ENCODE measurements at places on chromosomes 12 and 14.

DNA sequence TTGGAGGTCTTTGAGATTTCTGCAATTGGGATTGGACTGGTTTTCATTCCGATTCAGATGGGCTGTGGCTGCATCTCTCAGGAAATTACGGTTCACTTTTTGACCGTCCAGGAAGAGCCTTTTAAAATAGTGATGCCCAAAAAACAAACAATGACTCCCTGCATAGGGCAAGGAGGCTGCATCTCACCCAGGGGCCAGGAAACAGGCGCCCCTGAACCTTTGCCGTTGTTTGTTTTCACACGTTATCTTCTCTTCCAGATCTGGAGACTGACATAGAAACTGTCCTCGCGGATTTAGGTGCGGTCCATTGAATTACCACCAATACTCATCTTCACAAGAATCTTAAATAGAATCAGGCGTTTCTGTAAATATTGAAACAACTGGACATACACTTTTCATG lies 66.0 kb downstream of the FLRT2 start:
- no peak for DNase-seq

- DNase-seq: no peak
These were observed 1.6 kb downstream of the IPO4 start for GRCh38 chr14:24186831-24187538.

DNA sequence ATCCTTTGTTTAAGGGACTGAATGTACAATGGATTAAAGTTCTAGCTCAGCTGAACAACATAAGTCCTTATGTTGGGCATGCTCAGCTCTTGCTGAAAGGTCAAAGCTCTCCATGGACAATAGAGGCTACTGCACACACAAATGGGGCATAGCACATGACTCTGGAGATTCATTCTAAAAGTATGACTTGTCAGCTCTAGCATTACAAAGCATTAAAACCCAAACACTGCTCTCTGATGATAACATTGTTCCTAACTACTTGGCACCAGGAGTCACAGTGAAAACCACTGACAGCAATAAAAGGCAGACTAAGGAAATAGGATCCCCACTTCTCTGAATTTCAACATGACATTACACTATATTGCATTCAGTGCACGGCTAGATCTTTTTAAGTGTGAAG lies 21.9 kb upstream of the FSCB start:
- DNase-seq: no peak

GRCh38 chr12:26276709-26277108 lies 81.3 kb downstream of the SSPN start:
- no peak for DNase-seq

- DNase-seq: no peak
These were observed 61.1 kb upstream of the PTPRB start for GRCh38 chr12:70698345-70698744.

DNA sequence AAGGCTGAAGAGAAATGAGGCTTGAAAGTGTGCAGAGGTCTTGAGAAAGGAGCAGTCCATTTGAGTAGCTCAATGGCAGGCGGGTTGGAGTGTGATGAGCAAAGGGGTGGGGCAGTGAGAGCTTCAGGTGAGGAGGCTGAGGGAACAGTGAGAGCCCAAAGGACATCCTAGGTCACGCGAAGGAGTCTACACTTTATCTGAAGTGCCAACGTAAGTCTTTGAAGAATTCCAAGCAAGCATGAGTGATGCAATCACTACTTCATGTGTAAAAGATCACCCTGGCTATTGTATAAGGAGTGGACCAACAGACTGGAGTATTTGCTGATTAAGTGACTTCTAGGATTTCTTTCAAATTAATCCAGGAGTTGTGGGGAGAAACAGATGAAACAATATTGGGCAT lies 159.9 kb upstream of the HIF1A start:
- DNase-seq: no peak

DNA sequence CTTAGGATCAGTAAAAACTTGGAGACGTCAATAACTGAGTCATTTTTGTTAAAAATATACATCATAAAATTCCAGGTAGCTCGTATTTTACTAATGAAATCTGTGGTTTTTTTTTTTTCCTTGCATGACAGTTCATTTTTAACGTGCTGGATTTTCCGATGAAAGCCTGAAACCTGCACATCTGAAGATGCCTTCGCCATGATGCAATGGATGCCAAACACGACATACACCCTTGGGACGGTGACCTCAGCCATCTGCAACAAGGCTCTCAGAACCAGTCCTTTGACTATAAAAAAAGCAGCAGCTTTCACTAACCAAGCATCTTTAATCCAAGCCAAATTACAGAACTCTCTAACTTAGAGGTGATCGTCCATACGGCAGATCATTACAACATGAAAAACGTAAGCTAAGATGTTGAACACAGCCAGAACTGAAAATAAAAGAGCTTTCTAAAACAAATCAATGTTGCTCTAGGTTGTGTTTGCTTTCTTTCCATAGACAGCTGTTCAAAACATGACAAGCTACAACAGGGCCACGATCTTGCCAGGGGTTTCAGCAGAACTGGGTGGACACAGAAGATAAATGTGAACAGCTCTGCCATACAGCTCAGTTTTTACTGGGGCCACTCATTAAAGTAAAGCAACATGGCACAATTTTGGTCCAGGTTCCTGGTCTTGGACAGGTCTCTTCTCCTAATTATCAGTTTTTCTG lies 7.8 kb downstream of the NIN start:
- DNase-seq: no peak

GRCh38 chr12:110636516-110636915 lies 22.6 kb downstream of the TCTN1 start:
- no peak for DNase-seq

DNA sequence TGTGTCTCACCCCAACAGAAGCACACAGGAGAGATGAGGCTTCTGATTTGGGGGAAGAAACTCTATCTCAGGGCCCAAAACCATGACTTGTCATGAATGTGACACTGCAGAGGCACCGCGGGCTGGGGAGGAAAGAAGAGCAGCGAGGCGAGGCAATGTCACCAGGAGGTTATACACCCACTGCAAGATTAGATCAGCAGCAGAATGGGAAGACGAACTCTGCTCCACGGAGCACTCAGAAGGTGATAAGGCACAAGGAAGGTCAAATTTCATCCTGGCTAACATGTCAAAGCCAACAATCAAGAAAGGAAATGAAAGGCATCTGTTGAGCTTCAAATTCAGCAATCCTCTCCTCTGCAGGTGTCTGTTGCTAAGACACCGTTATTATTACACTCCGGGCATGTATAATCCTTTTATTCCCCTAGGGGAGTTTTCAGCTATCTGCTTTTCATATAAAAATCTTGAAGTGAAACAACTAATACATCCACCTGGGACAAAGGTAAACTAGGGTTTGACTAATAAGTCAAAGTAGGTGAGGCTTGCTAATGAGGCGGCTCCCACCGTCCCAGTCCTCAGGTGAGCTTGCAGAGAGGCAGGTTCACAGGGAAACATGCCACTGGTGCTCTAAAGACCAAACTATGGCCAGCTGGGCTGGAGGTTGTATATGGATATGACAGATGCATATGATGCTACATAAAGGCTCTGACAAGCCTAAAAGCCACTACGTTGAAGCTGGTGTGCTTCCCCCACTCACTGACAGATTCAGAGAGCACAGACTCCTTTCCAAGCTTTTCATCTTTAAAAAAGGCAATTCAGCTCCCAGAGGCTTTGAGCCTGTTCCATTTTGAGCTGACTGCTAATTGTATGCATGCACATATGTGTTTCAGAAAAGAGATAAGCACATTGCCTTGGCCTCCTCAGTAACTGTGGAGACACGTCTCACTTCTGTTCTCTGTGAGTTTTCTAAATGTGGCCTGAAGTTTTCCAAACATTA lies 221.2 kb downstream of the NELL2 start:
- DNase-seq: no peak

GRCh38 chr14:53541411-53541810 lies 388.3 kb upstream of the DDHD1 start:
- DNase-seq: no peak

- no peak for DNase-seq
These were observed 237.2 kb downstream of the FBXL14 start for GRCh38 chr12:1357171-1357570.

DNA sequence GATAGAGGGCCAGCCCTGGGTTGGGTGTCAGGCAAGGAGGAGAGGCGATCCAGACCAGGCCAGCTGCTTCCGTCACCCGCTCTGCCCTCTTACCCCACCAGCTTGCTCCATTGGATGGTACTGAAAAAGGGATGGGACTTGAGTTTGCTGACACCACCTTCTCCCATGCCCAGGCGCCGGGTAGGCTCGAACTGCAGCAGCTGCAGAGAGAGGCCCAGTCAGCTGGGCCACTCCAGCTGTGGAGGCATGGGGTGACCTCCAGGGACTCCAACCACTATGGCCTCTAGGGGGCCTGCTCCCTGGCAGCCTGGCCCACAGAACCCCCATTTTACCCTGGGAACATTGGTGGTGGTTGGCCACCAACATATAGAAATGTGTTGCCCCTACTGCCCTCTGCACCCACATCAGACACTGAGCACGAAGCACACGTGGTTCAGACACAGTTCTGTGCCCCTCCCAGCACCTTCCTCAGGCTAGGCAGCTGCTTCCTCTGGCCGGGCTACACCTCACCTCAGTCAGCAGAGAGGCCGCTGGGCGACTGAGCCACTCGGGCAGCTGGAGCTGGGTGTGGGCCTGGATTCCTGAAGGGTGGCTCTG lies 16.0 kb downstream of the RPS6KL1 start:
- no peak for DNase-seq

DNA sequence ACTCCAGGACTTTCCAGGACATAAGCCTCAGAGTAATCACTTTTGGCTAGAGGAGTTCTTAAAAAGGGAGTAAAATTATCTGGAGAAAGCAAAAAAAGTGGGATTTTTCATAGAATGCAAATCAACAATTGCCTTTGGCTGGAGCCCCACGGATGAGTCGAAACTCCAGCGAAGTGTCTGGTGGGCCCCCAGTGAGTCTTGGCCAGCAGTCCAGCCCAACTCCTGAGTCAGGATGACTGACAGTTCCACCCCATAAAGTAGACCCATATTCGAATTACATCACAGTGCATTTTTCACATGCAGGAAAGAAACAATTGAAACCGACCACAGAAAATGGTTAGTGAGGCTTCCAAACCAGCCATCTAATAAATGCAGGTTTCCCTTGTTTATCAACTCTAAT lies 265.7 kb downstream of the BCL11B start:
- no peak for DNase-seq

- DNase-seq: no peak
These were observed 133.5 kb downstream of the KCNK10 start for GRCh38 chr14:88189417-88190191.

GRCh38 chr12:102957339-102958050 lies at the start of gene ASCL1:
Gene ASCL1, plus strand, starts transcription at chr12:102957674. Its CDS starts 571 bp downstream, at chr12:102958245.
- DNase-seq: no peak

DNA sequence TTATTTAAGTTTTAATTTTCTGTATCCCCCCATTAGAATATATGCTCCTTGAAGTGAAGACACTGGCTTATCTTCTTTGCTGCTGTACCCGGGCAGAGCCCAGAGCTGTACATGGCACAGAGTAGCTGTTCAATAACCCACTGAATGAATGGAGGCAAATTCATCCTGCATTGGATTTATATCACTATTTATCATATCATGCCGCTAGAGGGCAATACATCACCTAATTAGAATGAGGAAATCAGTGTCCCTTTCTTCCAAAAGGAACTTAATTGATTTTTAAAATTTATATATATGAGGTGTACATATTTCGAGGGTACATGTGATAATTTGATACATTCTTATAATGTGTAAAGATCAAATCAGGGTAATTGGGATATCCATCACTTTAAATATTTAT lies 89.2 kb upstream of the TMEM260 start:
- no peak for DNase-seq

DNA sequence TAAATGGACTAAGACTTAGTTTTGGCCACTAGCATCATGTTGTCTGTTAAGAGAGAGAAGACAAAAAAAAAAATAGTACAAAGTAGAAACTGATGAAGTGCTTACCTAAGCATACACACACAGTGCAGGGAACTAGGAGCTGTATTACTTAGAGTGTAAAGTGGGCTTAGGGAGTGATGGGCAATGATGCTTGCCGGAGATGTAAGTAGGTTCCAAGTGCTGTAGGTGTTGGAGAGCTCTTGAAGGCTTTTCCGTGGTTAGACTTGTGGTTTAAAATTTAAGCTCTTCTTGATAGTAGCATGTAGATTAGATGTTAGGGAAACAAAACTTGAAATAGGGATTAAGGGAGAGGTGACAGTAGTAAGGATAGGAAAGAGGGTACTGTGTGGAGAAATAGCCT lies 34.7 kb downstream of the MIA2 start:
- DNase-seq: no peak

GRCh38 chr14:104665114-104665656 lies 24.2 kb upstream of the INF2 start:
- no peak for DNase-seq

DNA sequence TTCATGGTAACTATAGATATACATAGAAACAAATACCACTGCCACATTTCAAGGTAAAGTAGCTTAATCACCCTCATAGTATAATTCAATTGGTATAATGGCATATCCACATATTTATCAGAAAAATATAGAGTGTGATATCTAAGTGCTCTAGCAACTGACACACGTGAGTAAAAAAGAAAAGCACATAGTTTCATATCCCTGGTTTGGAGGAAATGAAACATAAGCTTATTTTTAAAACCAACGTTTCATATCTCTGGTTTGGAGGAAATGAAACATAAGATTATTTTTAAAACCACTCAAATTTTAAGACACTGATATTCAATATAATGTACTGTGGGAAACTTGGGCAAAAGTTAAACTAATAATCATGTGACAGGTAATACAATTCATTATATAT lies 2.1 kb downstream of the OR6C70 start:
- DNase-seq: no peak

GRCh38 chr14:94946244-94946643 lies 176.3 kb upstream of the GSC start:
- DNase-seq: no peak

DNA sequence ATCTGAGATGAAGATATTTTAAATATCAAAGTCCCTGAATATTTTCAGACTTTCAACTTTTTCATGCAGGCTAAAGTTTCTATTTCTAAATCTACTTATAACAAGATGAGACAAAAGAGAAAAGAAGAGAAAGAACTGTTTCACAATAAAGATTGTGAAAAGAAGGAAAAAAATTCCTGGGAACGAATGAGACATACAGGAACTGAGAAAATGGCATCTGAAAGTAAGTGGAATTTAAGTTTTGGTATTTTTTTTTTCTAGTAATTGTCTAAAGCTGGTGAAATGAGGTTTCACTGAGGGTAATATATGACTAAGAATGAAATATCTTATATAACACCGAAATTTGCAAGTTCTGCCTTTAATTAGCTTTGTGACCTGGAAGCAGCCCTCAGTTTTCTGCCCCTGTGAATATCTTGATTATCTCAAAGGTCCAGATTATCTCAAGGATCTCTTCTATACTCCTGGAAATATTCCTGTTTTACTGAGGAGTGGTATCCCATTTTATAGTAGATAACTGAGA lies 55.7 kb upstream of the PRPF39 start:
- no peak for DNase-seq

GRCh38 chr14:92414690-92415445 lies 91.9 kb downstream of the SLC24A4 start:
- DNase-seq: no peak

DNA sequence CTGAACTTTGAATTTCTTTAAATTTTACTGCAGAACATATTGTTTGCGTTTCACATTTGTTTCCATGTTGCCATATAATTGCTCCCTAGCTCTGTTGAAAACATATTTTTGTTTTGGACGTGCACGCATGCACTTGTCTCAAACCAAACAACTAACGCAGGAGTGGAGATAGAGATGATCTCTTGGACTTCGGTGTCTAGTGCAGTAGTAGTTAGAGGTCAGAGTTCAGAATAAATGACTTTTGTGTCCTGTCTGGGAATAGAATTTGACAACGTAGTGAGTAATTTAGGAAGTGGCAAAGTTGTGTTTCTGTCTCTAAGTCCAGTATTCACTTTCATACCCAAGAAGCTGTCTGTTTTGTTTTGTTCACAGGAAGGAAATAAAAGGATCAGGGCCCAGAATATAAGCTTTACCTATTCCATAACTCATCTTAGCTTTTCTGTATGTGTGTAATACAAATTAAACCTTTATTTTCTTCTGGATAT lies 173.8 kb downstream of the AEBP2 start:
- DNase-seq: no peak
